ENCODE measurements at places on chromosomes 3 and 15.

DNA sequence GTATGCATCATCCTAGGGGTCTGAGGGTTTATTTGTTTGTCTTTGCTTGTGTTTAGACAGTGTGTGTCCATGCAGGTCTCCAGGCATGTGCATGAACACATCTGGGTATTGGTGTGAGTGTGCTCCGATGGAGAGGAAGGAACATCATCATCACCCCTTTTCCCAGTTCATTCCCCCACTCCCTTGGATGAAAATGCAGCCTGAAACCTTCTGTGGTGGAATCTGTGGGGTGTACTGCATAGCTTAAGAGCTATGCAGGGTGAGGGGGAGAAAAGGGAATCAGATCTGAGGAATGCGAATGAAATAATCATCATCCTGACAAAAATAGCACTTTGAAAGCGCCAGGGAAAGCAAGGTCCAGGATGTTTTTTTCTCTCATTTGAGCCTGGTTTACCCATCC, 520.1 kb downstream of the NTRK3 start:
- peak; percentile 73 for DNase-seq

DNA sequence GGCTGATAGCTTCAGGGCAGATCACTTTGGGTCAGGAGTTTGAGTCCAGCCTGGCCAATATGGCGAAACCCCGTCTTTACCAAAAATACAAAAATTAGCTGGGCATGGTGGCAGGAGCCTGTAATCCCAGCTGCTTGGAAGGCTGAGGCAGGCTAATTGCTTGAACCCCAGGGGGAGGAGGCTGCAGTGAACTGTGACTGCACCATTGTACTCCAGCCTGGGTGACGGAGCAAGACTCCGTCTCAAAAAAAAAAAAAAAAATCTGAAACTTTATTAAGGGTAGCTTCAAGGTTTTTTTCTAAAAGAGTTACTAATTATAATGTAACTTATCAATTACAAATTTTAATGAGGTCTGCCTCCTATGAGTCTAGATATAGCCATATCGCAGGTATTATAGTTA, 5.1 kb downstream of the NECTIN3 start:
- DNase-seq: no peak

- DNase-seq: no peak
Measured at GRCh38 chr15:33395321-33395720, 84.6 kb downstream of the RYR3 start.

DNA sequence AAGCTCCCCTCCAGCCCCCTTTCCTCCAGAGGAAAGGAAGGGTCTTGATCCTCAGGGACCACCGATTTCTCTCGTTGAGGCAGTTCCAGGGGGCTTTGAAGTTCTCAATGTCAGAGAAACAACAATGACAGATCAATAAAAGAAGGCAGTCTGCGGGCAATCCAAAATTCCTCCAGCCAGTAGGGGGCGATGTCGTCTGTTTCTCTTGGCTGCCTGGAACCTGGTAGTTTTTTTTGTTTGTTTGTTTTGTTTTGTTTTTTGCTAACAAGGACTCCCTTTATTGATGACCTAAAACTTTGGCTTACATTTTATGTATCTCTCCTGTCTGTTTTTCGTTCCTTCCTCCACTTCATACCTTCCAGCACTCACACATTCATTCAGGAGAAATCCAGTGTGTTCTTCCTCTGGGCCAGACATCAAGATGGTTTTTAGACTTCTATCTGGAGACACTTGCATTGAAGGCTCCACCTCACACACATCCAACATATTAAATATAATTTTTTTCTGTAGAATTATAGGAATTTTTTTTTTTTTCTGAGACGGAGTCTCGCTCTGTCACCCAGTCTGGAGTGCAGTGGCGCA, 276.6 kb downstream of the RPLP1 start:
- peak; percentile 19 for DNase-seq

Data from AG10803 (cell line).